ENCODE measurements at places on chromosomes 4 and X. TPM values are rescaled to one million over a fixed set of nuclear protein-coding genes. Genes with fewer than 3 reads are reported as not detected.

Gene IL2RG
- 380 TPM for total RNA-seq

Gene ZNF827
- total RNA-seq = 24.8 TPM

Gene RELL1
- total RNA-seq = 21.6 TPM

GRCh38 chr4:38178392-38178995 is 218.3 kb downstream of the PTTG2 start:
- no peak overlapping the region for H3K4me3 ChIP-seq
- peaks cover 14% of the 10 kb centered on the region for H3K4me1 ChIP-seq
- no peaks in the 10 kb centered on the region for H3K27me3 ChIP-seq
- no peaks in the 10 kb centered on the region for H3K36me3 ChIP-seq
- DNase-seq = no peak
- H3K27ac ChIP-seq = no peak overlapping the region

Gene CHRDL1
- not detected for total RNA-seq

DNA sequence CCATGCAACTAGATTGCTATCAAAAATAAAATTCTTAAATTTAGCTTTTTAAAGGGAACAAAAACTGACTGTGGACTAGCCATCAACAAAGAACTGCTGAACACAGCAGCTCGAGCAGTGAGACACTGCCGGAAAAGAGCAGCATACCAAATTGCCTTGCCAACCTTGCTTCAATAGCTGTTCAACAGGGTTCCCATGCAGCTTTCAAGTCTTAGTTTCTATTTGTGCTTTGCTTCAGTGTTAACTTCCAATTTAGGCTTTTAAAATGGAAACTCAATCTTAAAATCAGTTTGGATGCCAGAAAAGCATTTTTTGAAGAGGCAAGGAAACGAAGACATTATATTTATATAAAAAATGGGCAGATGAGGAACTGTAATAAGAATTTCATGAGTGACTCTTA is 463.4 kb upstream of the MAGEB18 start:
- no peaks in the 10 kb centered on the region for H3K36me3 ChIP-seq
- no peaks in the 10 kb centered on the region for H3K27me3 ChIP-seq
- no peak overlapping the region for H3K4me3 ChIP-seq
- H3K27ac ChIP-seq = no peak overlapping the region
- H3K4me1 ChIP-seq = no peaks in the 10 kb centered on the region

GRCh38 chr4:144575181-144575580 is 70.8 kb upstream of the HHIP start:
- no peak overlapping the region for H3K4me3 ChIP-seq
- no peak overlapping the region for H3K27ac ChIP-seq
- no peak for DNase-seq
- no peaks in the 10 kb centered on the region for H3K27me3 ChIP-seq

Gene TRIM61
- 0.79 TPM for total RNA-seq

Gene GC
- total RNA-seq = not detected

DNA sequence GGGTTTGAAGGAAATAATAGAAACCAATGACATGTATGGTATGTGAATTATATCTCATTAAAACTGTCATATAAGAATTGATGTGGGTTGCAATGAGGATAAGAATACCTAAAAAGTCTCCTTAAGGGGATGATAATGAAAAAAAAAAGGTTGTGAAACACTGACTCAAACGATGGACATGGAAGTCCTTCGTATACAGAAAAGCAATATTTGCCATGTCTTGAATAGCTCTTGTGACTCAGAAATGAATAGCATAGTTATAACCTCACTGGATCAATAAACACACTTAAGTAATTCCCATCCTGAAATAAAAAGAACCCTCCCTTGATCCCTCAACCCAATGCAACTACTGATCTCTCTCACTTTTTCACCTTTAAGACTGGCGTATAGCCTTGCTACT is 89.7 kb downstream of the OPHN1 start:
- H3K4me1 ChIP-seq = no peaks in the 10 kb centered on the region
- no peak overlapping the region for H3K27ac ChIP-seq

GRCh38 chrX:103464774-103465117 is 54.5 kb downstream of the RAB40A start:
- H3K27ac ChIP-seq = no peak overlapping the region
- no peaks in the 10 kb centered on the region for H3K36me3 ChIP-seq
- DNase-seq = peak; percentile 71
- H3K27me3 ChIP-seq = no peaks in the 10 kb centered on the region

Gene MAGEC1
- not detected for total RNA-seq

- no peaks in the 10 kb centered on the region for H3K27me3 ChIP-seq
- no peaks in the 10 kb centered on the region for H3K36me3 ChIP-seq
- H3K4me3 ChIP-seq = no peak overlapping the region
- H3K27ac ChIP-seq = no peak overlapping the region
These were observed 66.7 kb downstream of the STAG2 start for GRCh38 chrX:124028182-124028581.

GRCh38 chr4:5757536-5757935 is 46.5 kb downstream of the EVC start:
- H3K4me1 ChIP-seq = no peaks in the 10 kb centered on the region
- no peak for DNase-seq
- no peaks in the 10 kb centered on the region for H3K27me3 ChIP-seq

Gene ARHGAP6
- total RNA-seq = not detected

Gene PRR32
- not detected for total RNA-seq

- no peak for DNase-seq
- H3K4me3 ChIP-seq = no peak overlapping the region
- H3K27ac ChIP-seq = no peak overlapping the region
These were observed 111.3 kb downstream of the GATB start for GRCh38 chr4:151649479-151649878.

Gene FAM236B
- not detected for total RNA-seq

- H3K27me3 ChIP-seq = no peaks in the 10 kb centered on the region
- peaks cover 36% of the 10 kb centered on the region for H3K4me1 ChIP-seq
- no peak overlapping the region for H3K4me3 ChIP-seq
- H3K27ac ChIP-seq = peak overlapping the region; percentile 83
- no peak for DNase-seq
These were observed 438.1 kb downstream of the INPP4B start for GRCh38 chr4:142408003-142408441.

- H3K27me3 ChIP-seq = no peaks in the 10 kb centered on the region
- H3K4me1 ChIP-seq = peaks cover 4% of the 10 kb centered on the region
- no peak overlapping the region for H3K27ac ChIP-seq
- H3K36me3 ChIP-seq = no peaks in the 10 kb centered on the region
- DNase-seq = no peak
- H3K4me3 ChIP-seq = no peak overlapping the region
These were observed 99.5 kb downstream of the EFHC2 start for GRCh38 chrX:44244008-44244407.

GRCh38 chrX:153773218-153773611 is 7.6 kb upstream of the SRPK3 start:
- H3K27me3 ChIP-seq = peaks cover 10% of the 10 kb centered on the region
- DNase-seq = no peak
- H3K36me3 ChIP-seq = no peaks in the 10 kb centered on the region
- H3K27ac ChIP-seq = no peak overlapping the region
- peaks cover 4% of the 10 kb centered on the region for H3K4me1 ChIP-seq

- H3K27me3 ChIP-seq = no peaks in the 10 kb centered on the region
- H3K36me3 ChIP-seq = no peaks in the 10 kb centered on the region
- no peaks in the 10 kb centered on the region for H3K4me1 ChIP-seq
- H3K27ac ChIP-seq = no peak overlapping the region
These were observed 42.4 kb upstream of the ARHGEF6 start for GRCh38 chrX:136823175-136823574.

DNA sequence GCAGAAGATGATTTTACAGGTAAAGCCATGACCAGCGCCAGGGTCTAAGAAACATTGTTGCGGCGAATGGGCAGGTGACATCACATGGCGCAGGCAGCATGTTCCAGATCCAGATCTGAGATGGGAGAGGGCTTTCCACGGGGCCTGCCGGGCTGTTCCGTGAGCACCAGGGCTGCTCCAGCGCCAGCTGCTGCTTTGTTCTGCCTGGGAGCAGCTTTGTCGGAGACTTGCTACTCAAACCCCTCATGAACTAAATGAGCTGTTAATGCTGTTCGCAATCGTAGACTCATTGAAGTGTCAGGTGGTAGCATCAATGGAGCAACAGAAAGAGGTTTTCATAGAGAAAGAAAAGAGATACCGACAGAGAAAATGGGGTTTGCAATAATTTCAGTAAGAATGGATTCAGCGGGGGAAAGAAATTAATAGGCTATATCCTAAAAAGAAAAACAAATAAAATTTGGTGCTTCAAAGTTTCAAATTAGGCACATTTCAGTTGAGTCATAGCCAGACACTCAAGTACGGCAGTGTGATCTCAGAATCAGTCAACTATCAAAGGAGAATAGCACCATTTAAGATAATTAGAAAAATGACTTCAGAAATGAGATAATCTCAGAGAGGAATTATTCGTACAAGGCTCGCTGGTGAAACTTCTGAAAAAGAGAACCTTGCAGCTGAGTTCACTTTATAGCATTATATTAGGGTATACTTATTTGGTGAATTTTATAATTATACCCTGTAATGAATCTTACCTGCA is 23.9 kb downstream of the SORBS2 start:
- H3K4me1 ChIP-seq = no peaks in the 10 kb centered on the region
- H3K27ac ChIP-seq = no peak overlapping the region
- no peaks in the 10 kb centered on the region for H3K27me3 ChIP-seq
- no peak overlapping the region for H3K4me3 ChIP-seq
- no peak for DNase-seq
- no peaks in the 10 kb centered on the region for H3K36me3 ChIP-seq

Gene KDR
- not detected for total RNA-seq

Gene EDA
- 5.0 TPM for total RNA-seq

- H3K4me3 ChIP-seq = no peak overlapping the region
- H3K36me3 ChIP-seq = no peaks in the 10 kb centered on the region
- H3K27ac ChIP-seq = no peak overlapping the region
- H3K27me3 ChIP-seq = no peaks in the 10 kb centered on the region
- DNase-seq = no peak
- H3K4me1 ChIP-seq = peaks cover 9% of the 10 kb centered on the region
These were observed 56.9 kb downstream of the BCOR start for GRCh38 chrX:40040686-40041461.

Measured in T-cell (primary cell).